ENCODE measurements at places on chromosomes 2 and 18.

GRCh38 chr2:128362889-128363228, 44.2 kb upstream of the HS6ST1 start:
- DNase-seq: no peak

GRCh38 chr2:207796585-207797350, 27.1 kb upstream of the FZD5 start:
- no peak for DNase-seq

GRCh38 chr18:63238693-63239075, 80.9 kb downstream of the BCL2 start:
- no peak for DNase-seq

GRCh38 chr2:209973328-209973727, 29.1 kb upstream of the RPE start:
- DNase-seq: no peak

GRCh38 chr2:5548991-5549715, 143.0 kb upstream of the SOX11 start:
- DNase-seq: no peak

- no peak for DNase-seq
Observed at GRCh38 chr18:72194072-72194471, 350.1 kb downstream of the CBLN2 start.

- no peak for DNase-seq
Observed at GRCh38 chr2:159542101-159542500, 74.2 kb downstream of the BAZ2B start.

GRCh38 chr2:104703669-104704068, 150.2 kb upstream of the POU3F3 start:
- no peak for DNase-seq

GRCh38 chr18:48541026-48541746, 2.4 kb downstream of the CTIF start:
- DNase-seq: no peak

DNA sequence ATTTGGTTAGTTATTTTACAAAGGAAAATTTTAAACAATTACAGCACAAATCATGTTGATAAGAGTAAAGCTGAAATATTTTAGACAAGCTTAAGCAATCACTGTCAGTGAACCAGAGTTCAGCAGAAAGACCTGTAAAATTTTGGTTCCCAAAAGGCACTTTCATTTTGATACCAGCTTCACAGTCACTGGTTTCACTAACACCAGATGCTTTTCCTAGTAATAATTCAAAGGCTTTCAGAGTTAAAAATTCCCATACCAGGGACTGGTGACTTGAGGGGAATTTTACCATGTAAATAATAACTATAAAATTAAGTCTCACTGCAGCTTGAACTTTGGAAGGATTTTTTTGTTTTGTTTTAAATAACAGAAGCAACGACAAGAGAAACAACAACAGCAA, 102.3 kb upstream of the CD302 start:
- DNase-seq: no peak

DNA sequence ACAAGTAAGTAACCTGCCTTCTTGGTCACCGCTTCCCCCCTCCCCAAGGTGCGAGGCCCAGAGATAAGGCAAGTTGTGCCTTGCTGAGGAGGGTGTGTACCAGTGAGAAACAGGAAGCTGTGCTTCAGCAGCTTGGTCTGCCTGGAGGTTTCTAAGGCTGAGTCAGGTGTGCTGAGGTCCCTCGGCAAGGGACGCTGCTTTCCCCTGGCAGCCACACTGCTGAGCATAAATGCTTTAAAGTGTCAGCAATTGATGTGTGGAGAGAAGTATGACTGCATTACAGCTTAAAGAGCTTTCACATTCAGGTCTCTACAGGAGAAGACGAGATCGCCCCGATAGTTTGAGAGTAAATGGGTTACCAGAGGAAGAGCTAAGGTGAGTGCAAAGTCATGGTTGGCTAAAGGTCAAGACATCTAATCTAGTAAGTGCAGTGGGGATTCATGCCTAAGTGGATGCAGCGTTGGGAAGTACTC, 86.9 kb downstream of the LIMS1 start:
- DNase-seq: no peak

DNA sequence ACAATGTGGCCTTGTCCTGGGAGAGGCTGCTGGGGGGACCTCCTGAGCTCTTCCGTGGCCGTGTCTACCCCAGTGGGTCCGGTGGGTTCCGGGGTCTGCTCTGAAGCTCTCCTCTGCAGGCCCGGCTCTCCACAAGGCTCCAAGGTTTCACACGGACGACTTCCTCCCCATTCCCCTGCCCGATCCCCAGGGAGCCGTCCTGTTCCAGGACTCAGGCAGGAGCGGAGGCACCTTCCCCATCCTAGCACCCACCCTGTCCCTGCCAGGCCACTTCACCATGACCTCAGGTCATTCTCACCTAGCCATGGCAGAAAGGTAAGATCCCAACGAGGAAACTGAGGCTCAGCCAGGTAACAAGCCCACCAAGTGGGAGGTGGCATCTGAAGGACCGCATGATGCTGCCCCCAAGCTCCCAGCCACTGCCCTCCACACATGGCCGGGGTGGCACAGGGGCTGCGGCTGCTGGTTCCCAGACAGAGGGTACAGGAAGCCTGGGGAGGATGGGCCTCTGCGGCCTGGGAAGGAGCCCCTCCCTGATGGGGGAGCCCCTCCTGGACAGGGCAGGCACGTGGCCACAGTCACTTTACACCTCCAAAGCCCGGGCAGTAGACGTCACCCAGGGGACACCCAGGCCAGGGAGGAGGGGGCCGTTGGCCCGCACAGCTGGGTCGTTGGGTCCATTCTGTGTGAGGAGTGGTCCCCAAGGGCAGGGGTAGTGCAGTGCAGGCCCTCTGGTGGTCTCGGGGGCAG, 274.0 kb downstream of the NDUFA10 start:
- DNase-seq: no peak

- no peak for DNase-seq
Observed at GRCh38 chr2:57809230-57809629, 237.4 kb upstream of the VRK2 start.

DNA sequence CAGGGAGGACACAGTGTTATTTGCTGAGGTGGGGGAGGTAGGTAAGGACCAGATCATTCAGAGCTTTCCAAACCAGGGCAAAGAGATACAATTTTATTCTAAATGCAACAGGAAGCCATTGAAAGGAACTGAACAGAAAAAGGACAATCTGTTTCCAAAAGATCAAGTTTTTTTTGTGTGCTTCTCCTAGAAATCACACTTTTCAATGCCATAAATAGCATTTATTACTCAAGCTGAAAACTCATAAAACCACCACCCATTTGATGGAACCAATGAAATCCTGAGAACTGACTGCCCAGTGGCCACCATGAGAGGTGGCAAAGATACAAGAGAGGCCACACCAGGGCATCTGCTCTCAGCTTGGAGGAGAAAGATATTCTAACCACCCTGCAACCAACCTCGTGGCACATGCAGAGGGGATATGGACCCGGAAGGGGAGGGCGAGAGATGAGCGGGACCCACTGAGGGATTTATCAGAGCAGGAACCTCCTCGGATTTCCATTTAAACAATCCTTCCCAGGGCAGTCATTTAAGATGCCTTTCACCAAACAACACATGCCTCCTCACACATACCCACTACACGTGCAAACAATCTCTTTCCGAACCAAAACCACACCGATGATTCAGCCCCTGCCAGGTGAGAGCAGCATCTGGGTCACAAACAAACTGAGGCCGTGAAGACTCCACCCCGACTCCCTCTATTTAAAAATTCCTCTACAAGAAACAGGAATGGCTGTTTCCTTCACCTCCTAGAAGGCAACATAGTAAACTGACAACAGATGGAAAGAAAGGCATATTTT, 8.8 kb downstream of the CYB5A start:
- DNase-seq: no peak

- no peak for DNase-seq
Observed at GRCh38 chr2:109066501-109066900, 62.5 kb upstream of the SH3RF3 start.

GRCh38 chr2:186716004-186716403, 22.1 kb downstream of the FAM171B start:
- no peak for DNase-seq

DNA sequence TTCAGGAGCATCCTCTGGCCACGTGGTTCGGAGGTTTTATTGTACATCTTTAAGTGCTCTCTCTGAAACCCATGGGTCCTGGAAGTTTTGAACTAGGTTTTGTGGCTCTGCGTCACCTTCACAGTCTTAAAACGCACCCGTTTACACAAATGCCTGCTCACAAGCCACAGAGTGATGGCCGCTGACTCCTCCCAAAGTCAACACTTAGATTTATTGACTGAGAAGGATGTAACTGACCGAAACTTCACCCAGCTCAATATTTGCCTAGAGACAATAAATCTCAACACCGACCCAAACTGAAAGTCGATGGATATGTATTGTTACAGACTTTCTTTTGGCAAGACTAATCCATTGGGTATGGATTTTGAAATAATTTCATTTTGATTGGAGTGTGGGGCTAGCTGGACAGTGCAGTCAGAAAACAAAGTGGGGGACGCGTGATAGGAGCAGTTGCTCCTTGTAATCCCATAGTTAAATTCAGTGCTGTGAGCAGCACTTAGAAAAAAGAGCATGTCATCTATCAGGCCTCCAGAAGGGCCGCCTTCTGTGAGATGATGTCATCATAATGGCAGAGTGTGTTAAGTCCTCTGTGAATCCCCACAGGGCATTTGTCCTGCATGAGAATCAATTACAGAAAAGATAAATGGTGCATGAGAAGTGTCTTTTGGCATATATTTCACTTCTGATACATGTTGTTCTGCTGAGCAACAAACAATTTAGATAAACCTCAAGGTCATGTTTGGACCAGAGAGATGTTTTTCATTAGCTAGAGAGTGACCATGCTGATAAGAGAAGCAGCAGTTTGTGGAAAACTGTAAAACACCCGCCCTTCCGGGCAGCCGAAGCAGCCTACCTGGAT, 183.7 kb downstream of the INO80D start:
- no peak for DNase-seq

GRCh38 chr2:197134206-197134605, 176.4 kb downstream of the ANKRD44 start:
- no peak for DNase-seq

DNA sequence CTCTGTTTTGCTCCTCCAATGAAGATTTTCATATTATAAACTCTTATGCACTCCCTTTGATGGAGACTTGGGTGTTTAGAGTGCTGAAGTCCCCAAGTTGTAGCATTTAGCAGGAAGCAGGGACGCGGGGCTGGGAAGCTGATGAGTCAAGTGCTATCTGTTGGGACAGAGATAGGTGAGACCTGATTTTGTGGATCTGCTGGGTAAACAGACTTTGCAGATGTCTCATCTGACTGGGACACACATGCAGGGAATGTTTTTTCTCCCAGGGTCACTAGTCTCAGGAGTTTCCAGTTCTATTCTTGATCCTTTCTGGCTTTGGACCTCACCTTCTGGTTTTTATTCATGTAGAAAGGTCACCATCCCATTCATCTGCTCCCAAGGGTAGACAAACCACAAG, 79.7 kb upstream of the ACAA2 start:
- no peak for DNase-seq

DNA sequence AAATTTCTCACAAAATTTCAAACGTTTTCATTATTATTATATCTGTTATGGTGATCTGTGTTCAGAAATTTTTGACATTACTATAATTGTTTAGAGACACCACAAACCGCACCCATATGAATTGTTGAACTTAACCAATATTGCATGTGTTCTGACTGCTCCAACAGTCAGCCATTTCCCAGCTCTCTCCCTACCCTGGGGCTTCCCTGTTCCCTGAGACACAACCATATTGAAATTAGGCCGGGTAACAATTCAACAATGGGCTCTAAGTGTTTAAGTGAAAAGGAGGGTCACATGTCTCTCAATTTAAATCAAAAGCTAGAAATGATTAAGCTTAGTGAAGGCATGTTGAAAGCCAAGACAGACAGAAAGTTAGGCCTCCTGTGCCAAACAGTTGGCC, 424.0 kb downstream of the DSC3 start:
- no peak for DNase-seq

DNA sequence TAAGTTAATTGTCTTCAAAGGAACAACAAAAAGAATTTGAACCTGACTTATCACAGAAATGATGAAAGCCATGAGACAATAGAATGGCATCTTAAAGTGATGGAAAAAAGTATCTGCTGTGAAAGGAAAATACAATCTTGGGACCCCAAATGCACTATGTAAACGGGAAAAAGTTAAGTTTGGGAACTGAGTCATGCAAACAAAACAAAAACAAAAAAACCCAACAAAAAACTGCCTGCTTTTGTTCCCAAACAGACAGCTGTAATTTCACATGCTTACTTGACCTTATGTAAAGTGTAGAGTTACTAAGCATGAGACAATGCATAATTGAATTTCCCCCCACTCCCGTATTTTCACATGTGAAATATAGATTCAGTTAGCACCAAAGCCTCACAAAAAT, 122.1 kb upstream of the RBMS1 start:
- DNase-seq: no peak

GRCh38 chr2:126751477-126751876, 95.5 kb downstream of the GYPC start:
- DNase-seq: no peak

GRCh38 chr2:29207352-29208148, 92.3 kb downstream of the CLIP4 start:
- DNase-seq: no peak

- DNase-seq: no peak
Observed at GRCh38 chr18:65235966-65236624, 514.7 kb upstream of the CDH7 start.

GRCh38 chr2:28617502-28618184, 121.8 kb downstream of the PLB1 start:
- DNase-seq: no peak

All from cortex of kidney (tissue), 1 donor.